ENCODE measurements at places on chromosomes 12 and 14.

DNA sequence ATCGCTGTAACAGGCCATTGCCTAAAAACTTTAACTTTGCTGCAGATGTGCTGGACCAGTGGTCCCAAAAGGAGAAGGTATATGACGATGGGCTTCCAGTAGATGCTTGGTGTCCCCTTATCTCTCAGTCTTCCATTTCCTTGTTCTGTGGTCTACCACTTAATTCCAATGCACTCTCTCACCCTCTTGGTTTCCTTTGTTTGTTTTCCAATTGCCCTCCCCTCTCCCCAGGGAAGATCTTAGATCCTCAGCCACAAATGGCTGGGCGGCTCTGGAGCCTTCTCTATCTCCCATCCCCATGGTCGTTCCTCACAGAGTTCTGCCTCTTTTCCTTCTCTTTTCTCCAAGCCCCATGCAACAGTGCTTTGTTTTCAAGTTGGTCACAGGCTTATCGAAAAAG, 584 bp downstream of the ACSM4 start:
- DNase-seq, result no peak

GRCh38 chr12:50742776-50743175, 21.1 kb upstream of the ATF1 start:
- no peak for DNase-seq

- no peak for DNase-seq
Measured at GRCh38 chr12:64025174-64025958, 180.9 kb downstream of the SRGAP1 start.

- DNase-seq, result peak; percentile 29
Measured at GRCh38 chr14:59632381-59632780, 55.8 kb upstream of the CCDC175 start.

- DNase-seq, result no peak
Measured at GRCh38 chr12:13670285-13670866, 311.0 kb downstream of the GRIN2B start.

DNA sequence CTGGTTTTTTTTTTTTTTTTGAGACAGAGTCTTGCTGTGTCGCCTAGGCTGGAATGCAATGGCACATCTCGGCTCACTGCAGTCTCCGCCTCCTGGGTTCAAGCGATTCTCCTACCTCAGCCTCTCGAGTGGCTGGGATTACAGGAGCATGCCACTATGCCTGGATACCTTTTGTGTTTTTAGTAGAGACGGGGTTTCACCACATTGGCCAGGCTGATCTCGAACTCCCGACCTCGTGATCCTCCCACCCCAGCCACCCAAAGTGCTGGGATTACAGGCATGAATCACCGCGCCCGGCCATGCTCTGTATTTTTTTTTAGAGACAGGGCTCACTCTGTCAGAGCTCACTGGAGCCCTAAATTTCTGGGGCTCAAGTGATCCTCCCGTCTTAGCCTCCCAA, 32.6 kb downstream of the VRTN start:
- no peak for DNase-seq

DNA sequence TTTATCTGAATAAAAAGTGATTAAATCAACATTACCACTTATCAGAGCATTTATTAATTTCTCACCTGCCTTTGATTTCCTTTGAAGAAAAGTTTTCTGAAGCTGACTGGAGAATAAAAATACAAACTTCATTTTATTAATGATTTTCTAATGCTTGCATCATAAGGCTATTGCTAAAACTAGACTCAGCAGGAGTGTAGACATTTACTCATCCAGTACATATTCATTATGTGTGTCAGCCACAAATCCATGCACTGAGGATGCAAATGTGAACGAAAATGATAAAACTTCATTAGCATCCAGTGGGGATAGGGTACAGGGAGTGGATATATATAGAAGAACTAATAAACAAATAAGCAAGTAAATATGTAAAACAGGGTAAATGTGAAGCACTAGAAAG, 74.6 kb downstream of the SLCO1B3 start:
- no peak for DNase-seq

DNA sequence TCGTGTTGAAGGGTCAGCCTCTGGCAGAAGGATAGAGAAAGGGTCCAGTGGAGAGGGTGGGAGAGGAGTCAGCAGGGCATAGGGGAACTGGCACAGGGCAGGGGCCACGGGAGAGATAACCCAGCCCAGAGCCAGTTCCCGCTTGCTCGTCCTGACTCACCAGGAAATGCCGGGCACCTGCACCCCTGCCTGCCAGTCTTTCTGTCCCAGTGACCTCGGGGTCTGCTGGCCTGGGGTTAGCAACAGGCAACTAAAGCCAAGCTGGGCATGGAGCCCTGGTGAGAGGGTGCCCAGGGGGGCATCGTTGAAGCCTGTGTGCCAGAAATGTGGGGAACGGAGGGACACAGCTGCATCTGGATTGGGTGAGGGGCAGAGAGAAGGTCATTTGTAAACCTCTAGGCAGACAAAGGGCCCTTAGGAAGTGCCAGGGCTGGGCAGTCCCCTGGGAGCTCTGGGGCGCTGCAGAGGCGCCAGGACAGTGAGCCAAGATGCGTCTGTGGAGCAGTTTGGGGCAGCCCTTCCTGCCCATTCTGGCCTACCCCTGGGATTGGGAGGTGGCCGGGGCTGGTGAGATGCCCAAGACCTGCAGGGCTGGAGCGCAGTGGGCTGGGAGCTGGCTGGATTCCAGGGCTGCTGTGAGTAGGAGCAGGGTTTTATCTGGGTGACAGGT, 5.5 kb downstream of the TNFAIP2 start:
- peak; percentile 57 for DNase-seq

- no peak for DNase-seq
Measured at GRCh38 chr12:91871751-91872150, 273.9 kb downstream of the BTG1 start.

GRCh38 chr14:90514566-90514965, 117.7 kb downstream of the CALM1 start:
- DNase-seq, result no peak

- no peak for DNase-seq
Measured at GRCh38 chr14:32625211-32625610, 296.1 kb downstream of the AKAP6 start.

DNA sequence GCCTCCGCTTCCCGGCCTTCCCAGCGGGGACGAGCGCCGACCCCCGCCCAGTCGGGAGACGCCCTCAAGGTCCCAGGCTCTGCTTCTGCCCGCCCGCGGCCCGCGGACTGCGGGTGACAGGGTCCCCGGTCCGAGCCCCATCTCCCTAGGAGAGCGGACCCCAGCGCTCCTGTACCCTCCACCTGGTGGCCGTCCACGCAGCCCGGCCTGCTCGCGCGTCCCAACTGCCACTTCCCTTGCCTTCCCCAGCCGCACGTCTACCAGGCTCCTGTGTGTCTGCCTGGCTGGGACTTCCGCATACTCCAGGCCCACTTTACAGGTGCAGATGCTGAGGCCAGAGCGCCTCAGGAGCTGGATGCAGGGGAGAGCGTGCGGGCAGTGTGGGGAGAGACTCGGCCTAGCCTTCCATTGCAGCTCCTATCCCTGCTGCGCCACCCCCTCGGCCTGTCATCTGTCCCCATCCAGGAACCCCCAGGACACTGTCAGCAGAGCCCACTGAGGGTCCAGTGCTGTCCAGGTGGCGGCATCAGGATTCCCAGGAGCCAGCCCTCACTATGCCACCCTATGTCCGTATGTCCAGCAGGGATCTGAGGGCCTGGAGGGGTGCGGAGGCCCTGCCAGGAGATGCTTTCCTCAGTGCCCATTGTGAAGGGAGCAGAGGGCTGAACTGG, 8.0 kb upstream of the ANKRD9 start:
- no peak for DNase-seq

Measured in LHCN-M2 (cell line).